Stimulated activated CD4-positive, alpha-beta T cell treated with anti-CD3 and anti-CD28 coated beads, Interleukin-12 subunit alpha, Interleukin-12 subunit beta, amount 100 ng/mL, for 48 hours (primary cell): ENCODE measurements at places on chromosomes 5 and 9.

GRCh38 chr9:98146101-98146991, 27.3 kb upstream of the TRIM14 start:
- no peak for DNase-seq

- DNase-seq, result no peak
Observed at GRCh38 chr5:71925608-71926091, 181.6 kb upstream of the MAP1B start.

DNA sequence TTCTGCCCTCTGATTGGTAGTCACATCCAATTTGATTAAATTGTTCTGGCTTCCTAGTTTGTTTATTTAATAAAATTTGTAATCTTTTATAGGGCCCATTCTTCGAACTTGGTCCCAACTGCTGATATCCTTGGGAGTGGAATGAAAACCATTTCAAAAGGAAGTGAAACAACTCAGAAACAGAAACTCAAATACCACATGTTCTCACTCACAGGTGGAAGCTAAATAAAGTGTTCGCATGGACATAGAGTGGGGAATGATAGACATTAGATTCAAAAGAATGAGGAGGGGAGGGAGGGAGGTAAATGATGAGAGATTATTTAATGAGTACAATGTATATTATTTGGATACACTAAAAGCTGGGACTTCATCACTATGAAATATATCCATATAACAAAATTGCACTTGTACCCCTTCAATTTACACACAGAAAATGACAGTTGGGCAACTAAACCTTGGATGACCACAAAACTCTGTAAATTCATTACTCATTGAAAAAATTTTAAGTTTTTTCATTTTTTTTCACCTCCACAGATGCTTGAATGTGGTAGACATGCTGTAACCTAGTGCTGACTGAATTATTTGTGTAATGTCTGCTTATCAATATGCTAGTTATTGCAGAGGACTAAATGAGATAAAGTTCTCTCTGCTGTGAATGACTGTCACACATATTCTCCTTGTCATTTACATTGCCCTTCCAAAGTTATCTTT, 16.0 kb downstream of the ATP10B start:
- no peak for DNase-seq

GRCh38 chr9:120839146-120839545, 3.6 kb downstream of the PSMD5 start:
- no peak for DNase-seq

DNA sequence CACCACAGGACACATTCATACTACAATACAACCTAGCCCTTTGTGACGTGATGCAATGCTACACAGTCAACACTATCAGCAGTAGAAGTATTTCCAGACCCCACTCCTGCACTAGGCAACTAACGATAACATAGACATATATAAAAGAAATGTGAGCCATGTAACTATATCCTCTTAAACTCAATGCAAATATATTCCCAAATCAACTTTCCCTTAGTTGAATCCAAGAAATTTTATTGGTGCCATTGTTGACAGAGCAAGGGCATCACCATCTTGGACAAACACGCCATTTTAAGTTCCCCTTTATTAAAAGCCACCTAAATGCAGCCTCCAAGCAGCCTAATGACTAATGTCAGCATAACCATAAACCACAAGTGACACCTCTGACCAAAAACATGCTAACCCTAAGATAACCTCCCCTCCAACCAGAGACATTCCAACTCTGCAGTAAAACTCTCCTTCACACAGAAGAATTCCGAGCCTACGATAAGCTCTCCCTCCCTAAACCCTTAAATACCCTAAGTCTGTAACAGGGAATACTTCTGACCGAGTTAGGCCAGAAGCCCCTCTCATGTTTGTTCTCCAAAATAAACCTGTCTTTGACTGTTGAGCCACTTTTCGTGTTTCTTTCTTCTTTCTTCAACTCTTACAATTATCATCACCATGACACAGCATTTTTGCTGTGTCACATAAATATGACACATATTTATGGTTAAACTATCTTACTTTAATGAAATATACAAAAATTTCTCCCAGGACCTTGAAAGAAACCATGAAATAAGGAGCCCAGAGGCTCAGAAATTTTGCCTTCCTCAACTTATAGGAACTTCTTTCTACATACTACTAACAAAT, 1497.8 kb downstream of the EFNA5 start:
- no peak for DNase-seq

GRCh38 chr9:118222375-118222774, 518.2 kb downstream of the TLR4 start:
- no peak for DNase-seq

- peak; percentile 45 for DNase-seq
Observed at GRCh38 chr5:82174128-82174918, 103.8 kb downstream of the RPS23 start.

DNA sequence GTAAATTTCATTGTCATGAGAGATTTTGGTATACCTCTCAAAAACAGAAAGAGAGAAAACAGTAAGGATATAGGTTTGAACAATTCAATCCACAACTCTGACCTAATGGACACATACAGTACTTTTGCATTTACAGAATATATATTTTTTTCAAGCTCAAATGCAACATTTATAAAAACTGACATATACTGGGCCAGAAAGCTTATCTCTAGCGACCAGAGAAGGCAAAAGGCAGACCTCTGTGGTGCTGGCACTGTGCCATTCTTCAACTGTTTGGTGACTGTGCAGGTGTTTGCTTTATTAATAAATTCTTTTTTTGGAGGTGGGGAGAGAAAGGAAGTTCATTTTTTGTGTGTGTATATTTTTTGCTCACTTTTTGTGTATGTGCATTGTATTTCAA, 6.0 kb upstream of the PLAC8L1 start:
- no peak for DNase-seq

DNA sequence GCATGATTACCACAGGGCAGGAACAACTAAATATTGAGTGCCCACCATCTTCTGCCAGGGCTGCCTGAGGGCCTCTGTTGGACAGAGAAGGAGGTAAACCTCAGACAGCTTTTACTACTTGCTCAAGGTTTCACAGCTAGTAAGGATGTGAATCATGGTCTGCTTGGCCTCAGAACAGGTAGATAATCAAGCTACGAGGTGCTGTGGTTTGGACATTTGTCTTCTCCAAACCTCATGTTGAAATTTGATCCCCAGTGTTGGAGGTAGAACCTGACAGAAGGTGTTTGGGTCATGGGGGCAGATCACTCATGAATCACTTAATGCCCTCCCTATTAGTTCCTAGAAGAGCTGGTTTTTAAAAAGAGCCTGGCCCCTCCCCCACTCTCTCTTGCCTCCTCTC, 541.2 kb upstream of the TRPC7 start:
- DNase-seq, result no peak

DNA sequence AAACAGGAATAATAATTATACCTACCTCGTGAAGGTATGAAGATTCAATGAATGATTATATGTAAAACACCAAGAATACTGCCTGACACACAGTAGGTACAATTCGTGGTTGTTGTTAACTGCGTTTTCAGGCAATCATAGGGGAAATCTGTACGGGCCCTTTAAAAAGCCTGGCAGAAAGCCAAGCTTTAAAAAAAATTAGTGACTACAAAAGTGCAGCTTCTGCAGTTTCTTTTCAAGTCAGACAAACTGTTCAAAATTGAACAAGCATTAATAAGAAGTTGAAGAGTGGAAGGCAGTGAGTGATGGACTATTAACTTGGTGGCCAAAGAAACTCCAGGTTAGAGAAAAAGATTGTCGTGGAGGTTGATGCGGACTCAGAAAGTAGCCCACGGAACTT, 85.9 kb upstream of the TRIO start:
- no peak for DNase-seq

DNA sequence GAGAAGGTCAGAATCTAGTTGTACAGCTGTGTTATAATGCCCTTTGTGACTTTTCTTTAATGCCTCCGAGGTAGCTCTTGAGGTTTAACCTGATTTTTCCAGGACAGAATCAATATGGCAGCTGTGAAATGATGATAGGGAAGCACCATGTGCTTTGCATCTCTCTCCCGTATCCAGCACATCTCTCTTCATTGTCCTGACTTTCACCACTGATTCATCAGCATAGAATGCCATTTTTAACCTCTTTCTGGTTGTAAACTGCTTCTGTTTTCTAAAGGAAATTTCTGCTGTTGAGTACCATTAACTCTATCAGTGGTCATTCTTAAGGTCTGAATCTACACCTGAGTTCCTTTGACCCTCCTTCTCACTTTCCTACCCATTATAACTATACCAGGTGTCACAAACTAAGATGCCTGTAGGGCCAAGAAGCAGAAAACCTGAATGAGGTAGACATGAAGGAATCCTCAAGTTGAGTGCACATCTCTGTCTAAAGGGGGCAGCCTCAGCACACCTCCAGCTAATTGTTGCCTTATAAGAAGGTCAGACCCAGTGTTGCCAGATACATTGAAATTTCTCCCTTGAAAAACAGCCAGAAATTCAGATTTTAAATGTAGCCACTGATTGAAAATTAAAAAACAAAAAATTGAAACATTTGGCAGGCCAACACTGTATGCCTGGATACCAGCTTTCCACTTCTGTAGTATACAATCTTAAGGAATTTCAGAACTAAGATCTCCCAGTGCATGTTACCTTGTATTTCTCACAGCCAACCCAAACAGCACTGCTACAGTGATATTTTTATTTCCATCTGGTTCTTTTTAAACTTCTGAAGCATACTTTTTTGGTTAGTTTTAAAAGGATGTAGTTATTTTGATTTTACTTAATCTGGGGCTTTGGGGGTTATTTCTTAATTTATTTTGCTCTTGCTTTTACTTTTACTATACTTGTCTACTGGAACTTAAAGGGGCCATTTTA, 35.8 kb upstream of the TLX3 start:
- no peak for DNase-seq
